ENCODE measurements at places on chromosomes 1 and 21. TPM values are rescaled to one million over a fixed set of nuclear protein-coding genes. Genes with fewer than 3 reads are reported as not detected.

DNA sequence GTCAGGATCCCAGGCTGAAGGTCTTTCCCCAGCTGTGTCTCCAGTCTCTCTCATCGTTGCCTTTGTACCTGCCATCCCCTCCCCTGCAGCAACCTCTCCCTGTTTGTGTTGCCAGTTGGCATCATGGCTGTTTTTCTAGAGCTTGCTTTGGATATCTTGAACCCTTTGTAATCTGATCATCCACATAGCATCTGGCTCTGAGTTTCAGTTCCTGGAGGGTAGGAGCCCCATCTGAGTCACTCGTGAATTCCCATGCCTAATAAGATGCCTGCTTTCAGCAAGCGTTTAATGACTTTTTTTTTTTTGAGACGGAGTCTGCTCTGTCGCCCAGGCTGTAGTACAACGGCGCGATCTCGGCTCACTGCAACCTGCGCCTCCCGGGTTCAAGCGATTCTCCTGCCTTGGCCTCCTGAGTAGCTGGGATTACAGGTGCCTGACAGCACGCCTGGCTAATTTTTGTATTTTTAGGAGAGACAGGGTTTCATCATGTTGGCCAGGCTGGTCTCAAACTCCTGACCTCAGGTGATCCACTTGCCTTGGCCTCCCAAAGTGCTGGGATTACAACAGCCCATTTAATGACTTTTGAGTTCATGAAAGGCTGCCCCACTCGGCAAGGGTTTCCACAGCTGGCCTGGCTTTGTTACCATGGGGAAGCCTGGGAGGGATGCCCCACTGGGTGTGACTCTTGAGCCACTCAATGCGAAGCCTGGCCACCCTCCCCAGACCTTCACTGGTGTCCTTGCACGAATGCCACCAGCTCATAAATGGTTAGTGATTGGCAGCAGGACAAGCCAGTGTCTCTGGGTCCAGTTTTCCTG lies 11.9 kb downstream of the ALPL start:
- no peak for DNase-seq

DNA sequence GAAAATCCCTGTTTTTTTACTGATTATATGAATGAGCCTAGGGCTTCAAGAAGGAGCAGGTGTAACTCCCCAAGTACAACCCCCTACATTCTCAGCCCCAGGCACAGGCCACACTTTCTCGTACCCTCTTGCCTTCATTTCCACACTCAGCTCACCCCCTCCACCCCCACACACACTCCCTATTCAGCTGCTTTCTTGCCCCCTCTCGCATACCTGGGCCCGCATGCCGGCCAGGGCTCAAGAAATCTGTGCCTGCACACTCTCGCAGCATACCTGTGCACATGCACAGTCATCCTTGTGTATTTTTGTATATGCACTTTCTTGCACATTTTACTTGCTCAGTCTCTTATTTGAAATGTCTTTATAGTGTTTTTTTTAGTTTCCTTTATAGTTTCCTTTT lies 2.0 kb downstream of the PTPRF start:
- DNase-seq, result no peak

FMO4 gene
- 7.1 TPM for total RNA-seq

DNA sequence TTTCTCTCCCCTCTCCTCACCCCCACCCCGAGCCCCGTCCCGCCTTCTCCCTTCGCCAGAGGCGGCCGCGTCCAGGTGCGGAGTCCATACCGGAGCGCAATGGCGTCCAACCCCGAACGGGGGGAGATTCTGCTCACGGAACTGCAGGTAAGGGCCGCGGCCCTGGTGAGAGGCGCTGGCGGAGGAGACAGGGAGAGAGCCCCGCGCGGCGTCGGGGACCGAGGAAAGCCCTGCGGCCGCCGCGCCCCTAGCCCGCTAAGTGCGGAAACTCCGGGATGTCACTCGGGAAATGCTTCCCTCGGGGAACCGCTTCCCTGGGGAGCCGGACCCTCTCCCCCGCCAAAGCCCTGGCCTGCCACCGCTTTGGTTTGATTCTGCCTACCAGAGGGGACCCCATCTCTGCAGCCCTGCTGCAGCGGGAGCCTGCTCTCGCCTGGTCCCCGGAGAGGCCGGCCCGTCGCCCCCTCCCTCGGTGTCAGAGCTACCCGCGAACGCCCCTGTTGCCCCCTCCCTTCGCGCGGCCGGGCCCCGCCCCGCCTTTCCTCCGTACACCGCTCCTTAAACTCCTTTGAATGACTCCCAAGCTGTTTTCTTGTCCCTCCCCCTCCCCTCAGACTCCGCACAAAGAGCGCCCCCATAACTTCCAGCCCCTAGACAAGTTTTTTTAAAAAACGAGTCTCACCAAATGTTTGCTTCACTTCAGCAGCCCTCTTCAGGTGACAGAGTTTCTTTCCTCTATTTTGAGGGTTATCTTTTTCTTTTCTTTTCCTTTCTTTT lies 597 bp downstream of the PKN2 start:
- peak; percentile 57 for DNase-seq

DNA sequence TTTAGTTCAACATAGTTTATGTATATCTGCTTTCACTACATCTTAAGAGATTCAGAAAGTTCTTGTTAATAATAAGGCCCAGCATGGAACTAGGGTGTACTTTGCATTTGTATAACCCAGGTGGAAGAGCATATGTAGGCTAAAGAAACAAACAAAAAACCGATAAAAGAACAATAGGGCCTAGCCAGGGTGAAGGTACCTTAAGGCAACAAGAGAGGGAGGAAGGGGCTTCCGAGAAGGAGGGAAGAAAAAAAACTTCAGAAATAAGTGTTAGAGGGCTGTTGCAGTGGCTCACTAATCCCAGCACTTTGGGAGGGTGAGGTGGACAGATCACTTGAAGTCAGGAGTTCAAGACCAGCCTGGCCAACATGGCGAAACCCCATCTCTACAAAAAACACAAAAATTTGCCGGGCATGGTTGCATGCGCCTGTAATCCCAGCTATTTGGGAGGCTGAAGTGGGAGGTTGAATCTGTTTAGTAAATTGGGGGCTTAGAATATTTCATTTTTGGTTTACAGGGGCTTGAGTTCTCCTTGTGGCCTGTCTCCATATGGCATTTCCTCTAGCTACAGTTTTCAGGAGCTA lies 4.7 kb upstream of the SPATA45 start:
- DNase-seq, result no peak

DNM3 gene
- 2.3 TPM for total RNA-seq

C4BPA gene
- not detected for total RNA-seq

GRCh38 chr1:174724219-174724618 lies 275.5 kb upstream of the CACYBP start:
- no peak for DNase-seq

GRCh38 chr1:117828201-117828600 lies 101.2 kb downstream of the GDAP2 start:
- DNase-seq, result no peak

GRCh38 chr1:25616095-25616986 lies at the start of gene MAN1C1:
TSS of gene MAN1C1 (plus strand) at chr1:25616791. CDS start at chr1:25617798, 1,007 bp downstream.
- peak; percentile 78 for DNase-seq

ANGPTL1 gene
- 11.3 TPM for total RNA-seq

GRCh38 chr1:157084720-157085119 lies 14.9 kb downstream of the ETV3L start:
- DNase-seq, result no peak

CNN3 gene
- 180 TPM for total RNA-seq

CLK2 gene
- total RNA-seq, result 56.5 TPM

HSPB7 gene
- 20.4 TPM for total RNA-seq

DNA sequence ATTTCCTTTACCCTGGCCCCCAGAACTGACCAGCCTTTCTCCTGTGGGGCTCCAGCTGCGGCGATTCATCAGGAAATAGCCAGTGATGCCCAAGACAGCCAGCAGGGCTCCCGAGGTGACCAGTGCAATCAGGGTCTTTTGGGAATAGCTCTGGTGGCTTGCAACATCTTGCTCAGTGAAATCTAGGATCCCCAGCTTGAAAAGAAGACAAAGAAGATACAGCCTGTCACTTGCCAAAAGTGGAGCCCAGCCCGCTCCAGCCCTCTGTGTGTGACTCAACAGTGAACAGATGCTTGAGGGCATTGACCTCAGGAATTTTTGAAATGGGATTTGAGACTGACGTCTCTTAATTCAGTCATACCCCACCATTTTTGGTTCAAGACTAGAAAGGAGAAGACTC lies 22.3 kb downstream of the CD34 start:
- no peak for DNase-seq

GRCh38 chr1:43979528-43980254 lies 681 bp downstream of the B4GALT2 start:
- DNase-seq, result no peak

GRCh38 chr21:37983336-37984095 lies 67.3 kb upstream of the KCNJ6 start:
- DNase-seq, result no peak

LCE3D gene
- total RNA-seq, result not detected

DNA sequence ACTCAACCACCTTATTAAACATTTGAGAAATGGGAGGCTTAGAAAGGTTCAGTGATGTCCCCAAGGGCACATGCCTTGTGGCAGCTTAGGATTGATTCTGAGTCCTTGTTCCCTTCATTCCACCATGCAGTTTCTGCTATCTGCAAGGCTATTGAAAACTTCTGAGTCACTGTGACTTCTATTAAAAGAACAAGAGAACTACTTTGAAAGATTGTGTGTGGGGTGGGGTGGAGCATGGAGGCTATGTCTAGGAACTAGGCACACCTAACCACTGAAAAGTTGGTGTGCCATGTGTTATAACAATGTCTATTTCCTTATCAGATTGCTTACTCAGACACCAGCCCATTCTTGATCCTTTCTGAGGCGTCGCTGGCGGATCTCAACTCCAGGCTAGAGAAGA lies 10.8 kb downstream of the MTARC1 start:
- DNase-seq, result no peak

GRCh38 chr1:16145030-16145661 lies 10.7 kb downstream of the EPHA2 start:
- peak; percentile 88 for DNase-seq

OR2AK2 gene
- total RNA-seq, result not detected

- DNase-seq, result no peak
Observed at GRCh38 chr1:162279136-162279498, 97.5 kb downstream of the SPATA46 start.

- DNase-seq, result peak; percentile 84
Observed at GRCh38 chr1:151547119-151547899, 7.2 kb downstream of the TUFT1 start.

SPRR4 gene
- not detected for total RNA-seq

DNA sequence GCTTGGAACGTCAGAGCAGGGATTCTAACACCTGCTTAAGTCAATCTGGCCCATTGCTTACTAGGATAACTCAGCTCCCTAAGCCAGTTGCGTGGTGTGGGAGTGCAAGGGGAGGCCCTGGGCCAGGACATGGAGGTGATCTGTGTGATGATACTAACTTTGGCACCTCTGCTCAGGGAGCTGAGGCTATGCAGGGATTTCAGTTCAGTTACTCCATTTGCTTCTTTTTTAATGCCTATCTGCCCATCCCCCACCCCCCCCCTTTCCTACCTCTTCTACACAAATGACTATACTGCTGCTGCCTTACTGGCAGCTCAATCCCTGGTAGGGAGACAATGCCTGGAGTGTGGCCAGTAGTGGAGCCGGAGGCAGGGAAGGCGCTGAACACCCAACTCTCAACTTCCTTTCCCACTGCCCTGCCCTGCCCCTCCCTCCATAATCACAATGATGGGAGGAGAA lies 19.5 kb downstream of the INKA2 start:
- no peak for DNase-seq

TMCO1 gene
- total RNA-seq, result 120 TPM

GRCh38 chr1:228141226-228142044 lies 1.4 kb downstream of the GUK1 start:
- DNase-seq, result no peak

DMBX1 gene
- not detected for total RNA-seq

- no peak for DNase-seq
Observed at GRCh38 chr1:94528299-94528698, 13.3 kb downstream of the F3 start.

DNA sequence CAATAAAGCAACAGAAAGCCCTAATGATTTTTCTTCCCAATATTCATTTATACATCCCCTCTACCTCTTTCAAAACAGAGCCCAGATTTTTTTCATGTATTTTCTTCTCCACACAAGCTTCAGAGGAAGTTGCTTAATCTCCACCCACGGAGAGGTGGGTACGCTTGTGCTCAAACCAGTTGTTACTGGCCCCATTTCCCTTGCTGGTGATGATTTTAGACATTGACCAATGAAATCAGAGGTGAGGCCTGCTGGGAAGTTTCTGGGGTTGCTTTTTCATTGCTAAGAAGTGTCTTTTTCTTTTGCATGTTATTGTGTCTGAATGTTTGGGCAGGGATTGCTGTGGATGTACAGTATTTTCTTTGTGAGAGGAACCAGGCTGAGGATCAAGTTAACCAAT lies 448.1 kb upstream of the B3GALT2 start:
- DNase-seq, result no peak

DNA sequence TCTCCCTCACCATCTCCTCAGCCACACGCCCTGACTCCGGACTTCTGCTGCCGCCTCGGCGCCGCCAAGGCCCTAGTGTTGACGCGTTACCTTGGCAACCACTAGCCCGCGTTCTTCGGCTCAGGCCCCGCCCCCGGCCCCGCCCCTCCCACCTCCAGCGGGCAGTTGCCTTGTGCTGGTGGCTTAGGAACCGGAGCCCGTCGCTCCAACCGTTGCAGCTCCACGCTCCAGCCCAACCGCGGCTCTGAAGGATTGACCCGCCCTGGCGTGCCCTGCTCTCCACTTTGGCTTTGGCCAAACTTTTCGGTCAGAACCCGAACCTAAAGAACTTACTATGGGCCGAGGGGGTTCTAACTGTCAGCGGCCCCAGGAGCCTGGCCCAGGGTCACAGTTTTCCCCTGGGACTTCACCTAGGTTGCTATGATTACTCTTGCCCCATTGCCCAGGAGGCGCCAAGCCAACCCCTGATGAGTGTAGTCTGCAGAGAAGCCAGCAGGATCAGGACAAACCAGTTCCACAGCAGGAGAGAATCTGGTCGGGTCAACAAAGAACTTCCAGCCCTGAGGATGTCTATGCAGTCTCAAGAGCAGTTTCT lies at the start of gene CFAP45:
TSS of gene CFAP45 (minus strand) at position 80 of the 595 bp plus-strand sequence. CDS start at position 13, 67 bp downstream.
- peak; percentile 86 for DNase-seq

DNA sequence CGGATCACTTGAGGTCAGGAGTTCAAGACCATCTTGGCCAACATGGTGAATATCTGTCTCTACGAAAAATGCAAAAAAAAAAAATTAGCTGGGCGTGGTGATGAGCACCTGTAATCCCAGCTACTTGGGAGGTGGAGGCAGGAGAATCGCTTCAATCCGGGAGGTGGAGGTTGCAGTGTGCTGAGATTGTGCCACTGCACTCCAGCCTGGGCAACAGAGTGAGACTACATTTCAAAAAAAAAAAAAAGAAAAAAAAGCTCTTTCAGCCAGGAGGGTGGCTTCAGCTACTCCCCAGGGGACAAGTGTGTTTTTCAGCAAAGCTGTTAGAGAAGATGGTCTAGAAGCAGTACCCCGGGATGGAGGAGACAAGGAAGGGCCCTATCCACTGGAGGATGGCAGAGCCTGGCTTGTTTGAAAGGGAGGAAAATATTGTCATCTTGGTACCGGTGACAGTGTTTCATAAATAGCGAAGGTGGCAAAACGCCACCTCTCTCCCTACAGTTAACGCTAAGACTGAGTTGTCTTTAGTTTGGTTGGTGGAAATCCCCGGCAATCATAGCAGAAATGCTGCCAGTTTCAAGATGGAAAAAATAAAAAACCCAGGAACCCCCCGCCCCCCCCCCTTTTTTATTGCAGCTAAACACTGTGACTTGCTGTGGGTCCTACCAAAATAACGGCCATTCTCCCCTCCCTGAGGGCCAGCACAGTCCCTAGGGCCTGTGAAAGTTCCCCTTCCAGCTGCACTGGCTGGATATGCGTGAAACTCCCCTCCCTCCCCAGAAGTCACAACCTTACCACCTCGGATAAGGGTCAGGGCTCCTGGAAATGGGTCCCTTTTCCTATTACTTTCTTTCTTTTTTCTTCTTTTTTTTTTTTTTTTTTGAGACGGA lies 3.5 kb downstream of the PIK3CD start:
- no peak for DNase-seq

GRCh38 chr1:154567386-154568156 lies at the start of gene CHRNB2:
TSS of gene CHRNB2 (plus strand) at chr1:154567778. CDS start at chr1:154568045, 267 bp downstream.
- peak; percentile 57 for DNase-seq

CHAF1B gene
- 4.9 TPM for total RNA-seq

All from prostate gland (tissue), 2 donors.